ENCODE measurements at places on chromosomes 4 and X.

GRCh38 chr4:128768373-128768996, 41.0 kb upstream of the JADE1 start:
- DNase-seq: no peak

DNA sequence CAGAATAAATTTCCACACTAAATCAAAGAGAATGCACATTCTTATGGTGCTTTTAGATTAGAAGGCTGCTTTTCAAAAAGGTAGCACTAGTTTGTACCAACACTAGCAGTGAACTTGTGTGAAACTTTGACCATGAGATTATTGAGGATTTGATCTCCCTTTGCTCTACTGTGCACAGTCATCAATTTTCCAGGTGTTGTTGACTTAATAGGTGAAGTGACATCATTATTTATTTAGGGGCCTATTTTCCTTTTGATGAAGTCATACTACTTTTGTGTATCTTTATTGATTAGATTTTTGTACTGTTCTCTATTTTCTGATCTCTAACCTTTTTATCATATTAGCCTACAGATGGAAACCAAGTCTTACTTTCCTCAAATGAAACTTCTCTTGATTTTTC, 507.9 kb upstream of the LCORL start:
- no peak for DNase-seq

DNA sequence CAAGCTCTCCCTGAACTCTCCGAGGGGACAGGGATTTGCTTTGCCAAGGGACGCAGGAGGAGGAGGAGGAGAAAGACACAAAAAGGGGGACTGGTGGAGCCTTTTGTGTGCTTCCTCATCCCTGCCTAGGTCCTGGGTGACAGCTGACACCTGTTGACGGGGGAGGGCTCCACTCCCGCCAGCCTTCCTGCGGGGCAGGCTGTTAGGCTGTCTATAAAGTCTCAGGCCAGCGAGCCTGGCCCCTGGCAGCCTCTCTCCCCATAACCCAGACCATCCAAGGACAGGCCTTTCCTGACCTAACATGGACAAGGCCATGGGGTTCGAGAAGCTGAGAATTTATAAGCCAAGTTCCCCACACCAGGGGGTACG, 832 bp upstream of the EVC2 start:
- no peak for DNase-seq

- DNase-seq: no peak
These were observed 76.7 kb downstream of the KLHL34 start for GRCh38 chrX:21581479-21581878.
